ENCODE measurements at places on chromosomes 4 and X.

DNA sequence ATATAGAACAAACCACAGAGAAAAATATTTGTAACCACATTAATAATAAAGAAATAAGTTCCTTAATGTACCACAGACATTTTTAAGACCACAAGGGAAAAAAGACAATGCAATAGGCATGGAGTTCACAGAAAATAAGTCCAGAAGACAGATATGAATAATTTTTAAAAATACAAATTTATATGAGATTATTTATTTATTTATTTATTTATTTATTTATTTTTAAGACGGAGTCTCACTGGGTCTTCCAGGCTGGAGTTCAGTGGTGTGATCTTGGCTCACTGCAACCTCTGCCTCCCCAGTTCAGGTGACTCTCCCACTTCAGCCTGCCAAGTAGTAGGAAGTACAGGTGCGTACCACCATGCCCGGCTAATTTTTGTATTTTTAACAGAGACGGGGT lies 53.7 kb downstream of the THAP9 start:
- DNase-seq, result no peak

- DNase-seq, result no peak
Observed at GRCh38 chr4:39230462-39230861, 48.1 kb downstream of the WDR19 start.

DNA sequence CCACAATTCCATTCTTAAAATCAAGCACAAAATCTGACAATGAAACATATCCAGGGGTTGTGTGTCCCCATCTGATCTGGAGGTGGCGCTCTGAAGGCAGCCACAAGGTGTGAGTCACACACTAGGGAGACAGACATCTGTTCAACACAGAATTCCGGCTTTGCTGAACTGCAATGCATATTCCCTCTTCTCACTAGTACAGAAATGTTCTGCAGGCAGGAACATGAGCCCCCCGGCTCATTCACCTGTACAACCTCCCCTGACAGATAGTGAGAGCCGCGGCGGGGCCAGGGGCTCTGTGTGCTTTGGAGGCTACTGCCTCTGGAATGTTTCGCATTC lies 41.9 kb downstream of the WDR1 start:
- no peak for DNase-seq

DNA sequence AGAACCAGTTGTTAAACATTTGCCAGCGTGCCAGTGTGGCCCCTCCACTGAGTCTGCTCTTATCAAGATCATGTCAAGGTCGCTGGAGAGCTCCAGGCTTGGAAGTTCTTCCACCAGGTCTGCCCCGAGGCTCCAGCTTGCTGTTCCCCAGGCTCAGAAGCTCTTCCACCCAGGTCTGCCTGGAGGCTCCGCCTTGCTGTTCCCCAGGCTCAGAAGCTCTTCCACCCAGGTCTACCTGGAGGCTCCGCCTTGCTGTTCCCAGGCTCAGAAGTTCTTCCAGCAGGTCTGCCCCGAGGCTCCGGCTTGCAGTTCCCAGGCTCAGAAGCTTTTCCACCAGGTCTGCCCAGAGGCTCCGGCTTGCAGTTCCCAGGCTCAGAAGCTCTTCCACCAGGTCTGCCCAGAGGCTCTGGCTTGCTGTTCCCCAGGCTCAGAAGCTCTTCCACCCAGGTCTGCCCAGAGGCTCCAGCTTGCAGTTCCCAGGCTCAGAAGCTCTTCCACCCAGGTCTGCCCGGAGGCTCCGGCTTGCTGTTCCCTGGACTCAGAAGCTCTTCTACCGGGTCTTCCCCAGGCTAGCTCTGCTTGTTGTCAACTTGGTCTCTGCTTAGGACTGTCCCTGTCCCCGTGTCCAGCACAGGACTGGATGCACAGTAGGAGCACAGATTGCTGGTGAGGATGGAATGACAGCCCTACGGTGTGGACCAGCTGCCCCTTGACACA lies 54.4 kb downstream of the HMX1 start:
- no peak for DNase-seq

DNA sequence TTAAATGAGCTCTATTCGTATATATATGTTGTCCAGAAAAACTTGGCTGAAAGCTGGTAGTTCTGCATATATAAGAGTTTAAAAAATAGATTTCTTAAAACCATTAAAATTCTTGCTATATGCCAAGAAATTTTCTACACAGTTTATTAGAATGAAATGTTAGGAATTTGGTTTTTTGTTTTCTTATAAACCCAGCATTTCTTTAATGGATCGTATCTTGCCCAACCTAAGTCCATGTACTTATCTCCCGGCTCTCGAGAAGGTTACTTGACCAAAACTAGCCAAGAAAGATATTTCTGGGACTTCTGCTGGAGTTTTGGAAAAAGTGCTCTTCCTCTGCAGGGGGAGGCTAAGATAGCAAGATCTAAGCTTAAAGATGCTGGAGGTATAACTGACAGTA lies 4.7 kb upstream of the ASB5 start:
- no peak for DNase-seq

- no peak for DNase-seq
Observed at GRCh38 chrX:148629434-148629833, 129.0 kb downstream of the AFF2 start.

DNA sequence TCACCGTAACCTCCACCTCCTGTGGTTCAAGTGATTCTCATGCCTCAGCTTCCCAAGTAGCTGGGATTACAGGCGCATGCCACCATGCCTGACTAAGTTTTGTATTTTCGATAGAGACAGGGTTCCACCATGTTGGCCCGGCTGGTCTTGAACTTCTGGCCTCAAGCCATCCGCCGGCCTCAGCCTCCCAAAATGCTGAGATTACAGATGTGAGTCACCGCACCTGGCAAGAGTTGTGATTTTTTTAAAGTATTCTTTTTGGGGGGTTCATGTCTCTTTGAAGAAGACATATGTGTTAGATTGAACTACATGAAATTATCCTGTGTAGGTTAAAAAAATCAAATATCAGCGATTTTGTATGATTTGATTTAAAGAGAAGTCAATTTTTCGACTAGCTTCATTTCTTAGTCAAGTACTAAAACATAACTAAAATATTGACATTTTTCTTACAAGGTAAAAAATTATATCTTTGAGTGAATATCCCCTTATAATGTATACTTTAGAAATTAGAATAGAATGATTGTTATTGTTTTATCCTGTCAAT lies 60.3 kb upstream of the ANTXR2 start:
- DNase-seq, result no peak

- DNase-seq, result peak; percentile 10
Observed at GRCh38 chrX:46376246-46376885, 168.9 kb downstream of the ZNF674 start.

DNA sequence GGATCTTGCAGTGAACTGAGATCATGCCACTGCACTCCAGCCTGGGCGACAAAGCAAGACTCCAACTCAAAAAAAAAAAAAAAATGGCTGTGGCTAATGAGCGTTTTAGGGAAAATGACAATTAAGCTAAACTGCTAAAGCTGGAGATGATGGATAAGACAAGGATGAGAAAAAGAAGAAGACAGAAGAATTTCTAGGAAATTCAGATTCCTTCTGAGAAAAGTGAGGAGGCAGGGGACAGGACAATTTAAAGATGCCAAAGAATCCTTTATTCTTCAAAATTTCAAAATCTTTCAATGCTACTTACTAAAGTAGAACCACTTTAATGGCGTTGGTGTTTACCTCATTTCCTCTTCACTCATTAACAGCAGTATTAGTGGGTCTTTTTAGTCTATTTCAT lies 7.7 kb downstream of the PALLD start:
- DNase-seq, result no peak

DNA sequence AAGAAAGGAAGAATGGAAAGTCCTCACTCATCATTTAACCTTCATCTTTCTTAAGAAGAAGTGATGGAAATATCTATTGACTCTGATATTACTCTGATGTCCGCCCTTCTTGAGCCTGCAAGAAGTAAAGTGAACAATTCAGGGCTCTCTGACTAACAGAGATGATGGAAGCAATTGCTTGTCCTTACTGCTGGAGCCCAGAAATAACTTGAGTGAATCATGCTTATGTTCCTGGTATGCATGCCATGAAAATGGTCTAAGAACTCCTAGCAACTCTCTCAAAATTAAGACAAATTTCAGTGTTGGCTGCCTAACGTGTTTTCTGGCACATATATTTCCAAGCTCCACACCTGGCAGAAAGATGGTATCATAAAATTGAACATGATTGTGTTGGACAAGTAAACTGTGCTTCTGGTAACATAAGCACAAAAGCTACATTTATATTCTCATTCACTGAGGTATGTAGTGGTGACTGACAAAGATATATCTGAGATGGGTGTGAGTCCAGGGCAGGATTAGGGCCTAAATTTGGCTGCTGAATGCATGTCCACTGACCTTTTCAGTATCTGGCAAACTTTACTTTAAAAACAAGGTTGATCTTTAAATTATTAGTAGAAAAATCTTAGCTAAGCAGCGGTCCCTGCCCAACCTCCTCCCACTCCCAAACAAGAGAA lies 109.2 kb upstream of the OTUD4 start:
- DNase-seq, result no peak

GRCh38 chr4:153780221-153780620 lies 8.7 kb downstream of the SFRP2 start:
- DNase-seq, result no peak

DNA sequence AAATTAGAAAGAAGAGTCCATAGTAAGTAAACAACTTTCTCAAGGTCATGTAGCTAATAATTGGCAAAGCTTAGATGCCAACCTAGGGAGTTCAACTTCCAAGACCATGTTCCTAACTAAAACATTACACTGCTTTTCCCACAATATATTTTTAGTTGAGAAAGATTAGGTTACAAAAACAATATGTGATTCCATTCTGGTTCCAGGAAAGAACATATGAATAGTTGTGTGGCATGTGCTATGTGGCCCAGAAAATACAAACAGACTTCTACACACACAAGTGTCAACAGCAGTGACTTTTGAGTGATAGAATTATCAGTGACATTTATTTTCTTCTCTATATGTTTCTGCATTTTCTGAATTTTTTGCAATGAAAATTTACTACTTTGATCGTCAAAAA lies 62.7 kb upstream of the EDNRA start:
- DNase-seq, result no peak

- DNase-seq, result no peak
Observed at GRCh38 chr4:71201057-71201456, 137.8 kb upstream of the SLC4A4 start.

DNA sequence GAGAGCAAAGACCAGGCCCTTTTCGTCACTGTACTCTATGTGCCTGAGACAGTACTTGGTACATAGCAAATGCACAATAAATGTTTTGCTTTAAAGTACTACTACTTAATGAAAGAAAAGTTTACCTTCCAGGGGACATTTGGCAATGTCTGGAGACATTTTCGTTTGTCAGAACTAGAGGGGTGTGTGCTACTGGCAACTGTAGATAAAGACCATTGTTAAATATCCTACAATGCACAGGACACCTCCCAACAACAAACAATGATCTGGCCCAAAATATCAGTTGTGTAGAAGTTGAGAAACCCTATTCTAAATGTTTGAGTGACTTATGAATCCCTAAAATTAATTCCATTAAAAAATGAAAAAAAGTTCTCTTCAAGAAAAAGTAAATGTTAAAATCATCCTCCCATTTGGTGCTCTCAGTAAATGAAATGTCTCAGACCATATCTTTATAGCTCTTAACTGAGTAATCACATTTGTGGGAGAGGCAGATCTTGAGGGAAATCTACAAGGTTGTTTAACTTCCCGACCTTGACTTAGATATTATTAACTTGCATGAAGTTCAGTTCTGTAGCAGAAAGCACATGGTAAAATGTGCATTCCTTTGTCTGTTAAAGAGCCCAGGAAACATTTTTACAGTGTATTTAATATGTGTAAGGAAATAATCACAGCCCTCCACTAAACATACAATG lies 18.5 kb downstream of the EGFL6 start:
- no peak for DNase-seq

GRCh38 chr4:139028191-139028661 lies 12.6 kb downstream of the NOCT start:
- DNase-seq, result no peak

GRCh38 chr4:64271601-64272081 lies 137.6 kb downstream of the TECRL start:
- DNase-seq, result no peak
